ENCODE measurements at places on chromosomes 2 and 18.

DNA sequence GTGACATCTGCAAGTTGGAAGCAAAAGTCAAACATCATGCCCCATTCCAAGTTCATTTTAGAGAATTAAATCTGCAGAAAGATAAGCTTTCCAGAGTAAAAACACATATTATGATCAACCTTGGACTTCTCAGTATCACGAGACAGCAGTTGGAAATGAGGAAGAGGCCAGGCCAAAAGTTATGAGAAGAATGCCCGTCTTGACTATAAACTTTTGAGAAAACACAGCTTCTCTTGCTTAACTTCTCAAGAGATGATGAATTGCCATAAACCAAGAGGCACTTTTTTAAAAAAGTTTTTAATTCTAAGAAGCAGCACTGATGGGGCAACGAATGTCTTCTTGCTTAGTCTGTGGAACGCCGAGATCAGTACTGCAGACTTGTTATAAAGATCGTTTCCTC lies 52.6 kb upstream of the NFU1 start:
- no peak for DNase-seq

GRCh38 chr2:111534910-111535352 lies 349.1 kb downstream of the ANAPC1 start:
- DNase-seq = peak; percentile 50

GRCh38 chr2:158719403-158719802 lies 75.7 kb upstream of the DAPL1 start:
- no peak for DNase-seq

DNA sequence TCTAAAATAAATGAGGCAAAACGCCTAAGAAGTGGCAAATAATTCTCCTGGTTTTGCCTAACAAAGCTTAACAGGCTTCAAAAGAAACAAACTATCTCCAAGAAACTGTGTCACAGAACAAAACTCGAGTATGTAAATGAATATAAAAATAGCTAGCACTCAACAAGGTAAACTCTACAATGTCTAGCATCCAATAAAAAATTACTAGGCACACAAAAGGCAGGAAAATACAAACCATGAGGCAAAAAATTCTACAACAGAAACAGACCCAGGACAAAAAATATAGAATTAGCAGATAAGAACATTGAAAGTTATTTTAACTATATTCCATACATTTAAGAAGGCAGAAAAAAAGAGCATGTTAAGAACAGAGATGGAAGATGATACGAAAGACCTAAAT lies 16.8 kb downstream of the PPP4R1 start:
- DNase-seq = no peak

- DNase-seq = no peak
These were observed 15.9 kb downstream of the RNF152 start for GRCh38 chr18:61876899-61877298.

DNA sequence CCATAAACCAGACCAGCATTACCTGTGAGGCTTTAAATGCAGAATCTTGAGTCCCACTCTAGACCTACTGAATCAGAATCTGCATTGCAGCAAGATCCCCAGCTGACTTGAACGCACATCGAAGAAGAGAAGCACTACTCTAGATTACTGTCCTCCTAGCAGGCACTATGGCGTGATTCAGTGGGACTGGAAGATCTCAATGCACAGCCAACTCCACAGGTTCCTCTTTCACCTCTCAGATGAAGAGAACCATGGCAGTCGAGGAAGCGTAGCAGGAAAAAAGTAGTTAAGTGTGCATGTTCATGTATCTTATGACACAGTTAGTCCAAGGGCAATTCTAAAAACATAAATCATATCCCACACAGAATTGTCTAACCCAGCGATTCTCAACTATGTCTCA lies 97.4 kb downstream of the STK39 start:
- DNase-seq = no peak

DNA sequence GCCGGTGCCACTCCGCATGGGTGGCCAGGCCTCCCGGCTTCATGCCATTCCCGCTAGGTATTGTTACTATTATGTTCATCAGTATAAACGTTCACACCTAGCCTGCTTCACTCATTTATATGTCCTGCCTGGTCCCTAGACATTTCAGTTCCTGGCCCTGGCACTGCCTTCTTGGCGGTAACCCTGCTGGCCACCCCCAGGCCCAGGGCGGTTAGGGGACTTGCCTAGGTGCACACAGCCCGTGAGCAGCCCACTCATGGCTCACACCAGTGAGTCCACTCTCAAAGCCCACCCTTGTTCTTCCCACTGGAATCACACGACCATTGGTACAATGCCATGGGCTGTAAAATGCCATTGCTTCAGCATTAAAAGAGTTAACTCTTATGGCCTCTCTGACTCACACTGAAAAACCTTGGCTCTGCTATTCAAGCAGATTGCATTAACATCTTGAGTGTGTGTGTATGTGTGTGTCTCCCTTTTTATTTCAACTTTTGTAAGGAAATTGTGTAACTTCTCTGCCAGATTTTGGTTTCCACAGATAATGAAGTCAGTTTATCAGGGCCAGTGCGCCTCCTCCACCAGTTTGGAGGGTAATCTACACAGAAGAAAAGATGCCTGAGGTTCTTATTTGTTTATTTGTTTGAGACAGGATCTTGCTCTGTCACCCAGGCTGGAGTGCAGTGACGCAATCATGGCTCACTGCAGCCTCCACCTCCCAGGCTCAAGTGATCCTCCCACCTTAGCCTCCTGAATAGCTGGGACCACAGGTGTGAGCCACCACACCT lies 74.2 kb downstream of the RAB31 start:
- DNase-seq = peak; percentile 98

DNA sequence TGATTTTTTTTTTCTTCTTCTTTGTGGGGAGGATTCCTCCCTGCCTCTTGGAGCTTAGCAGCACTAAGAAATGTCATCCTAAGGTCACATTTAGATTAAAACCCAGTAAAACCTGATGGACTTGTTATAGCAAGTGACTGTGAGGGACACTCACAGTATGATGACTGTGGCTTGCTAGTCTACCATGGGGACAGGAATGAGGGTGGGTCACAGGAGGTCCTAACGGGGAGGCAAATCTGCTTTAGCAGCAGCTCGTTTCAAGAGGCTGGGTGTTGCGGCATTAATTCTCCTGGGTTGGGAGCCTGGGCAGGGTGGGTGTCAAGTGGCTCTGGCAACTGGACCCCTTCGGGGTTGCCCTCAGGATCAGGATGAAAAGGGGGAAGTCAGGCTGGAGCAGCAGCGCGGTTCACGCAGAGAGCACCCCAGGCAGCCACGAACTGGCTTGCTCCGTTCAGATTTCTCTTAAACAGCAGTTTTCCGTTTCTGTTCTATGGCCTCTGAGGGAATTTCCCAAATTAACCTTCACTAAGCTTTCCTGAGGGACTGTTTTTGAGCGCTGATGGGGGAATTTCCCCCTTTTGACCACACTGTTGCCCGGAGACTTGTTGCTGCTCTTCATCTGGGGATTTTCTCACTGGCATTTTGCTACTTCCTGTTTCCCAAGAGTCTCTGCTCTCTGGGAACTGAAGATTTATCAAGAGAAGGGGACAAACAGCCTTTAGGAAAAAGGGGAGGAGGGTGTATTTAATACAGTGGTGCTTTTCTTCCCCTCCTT lies 59.8 kb upstream of the PELI1 start:
- DNase-seq = peak; percentile 39

GRCh38 chr18:62151068-62151771 lies 35.6 kb downstream of the PIGN start:
- no peak for DNase-seq

GRCh38 chr2:219496825-219497494 lies 1.7 kb upstream of the GMPPA start:
- DNase-seq = no peak

GRCh38 chr18:77054288-77054605 lies 78.3 kb downstream of the MBP start:
- no peak for DNase-seq

- DNase-seq = no peak
These were observed 1.2 kb upstream of the CCDC88A start for GRCh38 chr2:55420871-55421270.

DNA sequence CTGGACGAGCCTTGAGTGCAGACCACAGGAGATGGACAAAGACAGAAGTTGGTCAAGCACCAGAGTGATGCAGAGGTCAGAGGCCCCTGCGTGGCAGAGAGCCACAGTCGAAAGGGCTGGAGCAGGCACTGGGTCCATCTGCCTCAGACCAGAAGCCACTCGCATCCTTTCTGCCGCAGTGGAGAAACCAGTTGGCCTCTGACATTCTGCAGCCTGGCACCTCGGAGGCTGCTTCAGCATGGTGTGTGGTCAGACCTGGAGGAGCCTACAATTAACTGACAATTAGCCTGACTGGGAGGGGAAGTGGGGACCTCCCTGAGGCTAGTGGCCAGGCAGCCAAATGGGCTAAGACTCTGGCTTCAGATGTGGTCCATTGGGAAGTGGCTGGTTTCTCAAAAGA lies 111.1 kb downstream of the SGPP2 start:
- DNase-seq = no peak

- DNase-seq = peak; percentile 39
These were observed 16.1 kb downstream of the MTX2 start for GRCh38 chr2:176285321-176285720.

GRCh38 chr2:206935991-206936842 lies 3.1 kb upstream of the CPO start:
- DNase-seq = peak; percentile 16

DNA sequence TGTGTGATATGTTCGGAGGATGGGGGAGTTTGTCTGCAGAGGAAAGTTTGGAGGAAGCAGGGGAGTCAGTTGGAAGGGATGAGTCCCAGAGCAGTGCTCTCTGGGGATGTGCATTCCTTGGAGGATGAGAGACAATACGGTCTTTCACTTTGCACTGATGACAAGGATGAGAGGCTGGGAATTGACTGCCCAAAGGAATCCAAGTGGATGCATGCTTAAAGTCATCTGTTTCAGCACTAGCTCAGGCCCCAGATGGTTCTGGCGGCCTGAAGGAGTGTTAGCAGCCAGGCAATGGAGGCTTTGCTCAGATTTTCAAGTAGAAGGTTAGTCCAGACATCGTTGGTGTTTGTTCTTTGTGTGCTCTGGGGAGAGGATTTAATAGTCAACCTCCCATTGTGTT lies 100.2 kb downstream of the CRIM1 start:
- DNase-seq = peak; percentile 69

DNA sequence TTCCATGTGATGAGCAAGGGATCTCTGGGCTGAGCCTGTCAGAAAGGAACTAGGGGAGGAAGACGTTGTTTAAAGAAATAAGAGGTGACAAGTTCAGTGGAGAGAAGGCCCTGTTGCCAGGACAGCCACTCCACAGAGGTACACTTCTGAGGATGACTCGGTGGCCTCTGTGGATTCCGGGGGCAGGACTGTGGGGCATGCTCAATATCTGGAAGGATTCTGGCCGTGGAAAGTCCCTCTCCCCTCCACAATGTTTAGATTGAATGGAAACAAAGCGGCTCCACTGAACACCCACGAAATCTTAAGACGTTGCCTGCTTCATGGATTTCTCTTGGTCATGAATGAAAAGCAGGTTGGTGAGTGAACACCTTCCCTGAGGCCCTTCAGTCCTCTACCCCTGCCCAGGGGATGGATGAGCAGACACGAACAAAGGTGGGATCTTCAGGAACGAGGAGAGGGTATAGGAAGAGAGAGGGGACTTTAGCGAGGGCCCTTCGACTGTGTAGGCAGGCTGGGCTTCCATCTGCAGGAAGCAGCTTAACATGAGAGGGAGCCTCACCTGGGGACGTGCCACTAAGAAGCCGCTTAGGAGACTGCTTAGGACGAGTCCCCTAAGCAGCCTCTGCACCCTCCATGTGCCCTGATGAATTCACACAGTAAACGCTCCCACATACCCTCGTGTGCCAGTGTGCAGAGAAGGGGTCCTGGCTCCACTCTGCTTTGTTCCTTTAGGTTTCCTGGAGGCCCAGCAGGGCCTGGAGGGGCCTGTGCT lies 1.9 kb downstream of the NTSR2 start:
- DNase-seq = no peak

GRCh38 chr2:196555726-196556125 lies 83.8 kb upstream of the CCDC150 start:
- DNase-seq = peak; percentile 0

DNA sequence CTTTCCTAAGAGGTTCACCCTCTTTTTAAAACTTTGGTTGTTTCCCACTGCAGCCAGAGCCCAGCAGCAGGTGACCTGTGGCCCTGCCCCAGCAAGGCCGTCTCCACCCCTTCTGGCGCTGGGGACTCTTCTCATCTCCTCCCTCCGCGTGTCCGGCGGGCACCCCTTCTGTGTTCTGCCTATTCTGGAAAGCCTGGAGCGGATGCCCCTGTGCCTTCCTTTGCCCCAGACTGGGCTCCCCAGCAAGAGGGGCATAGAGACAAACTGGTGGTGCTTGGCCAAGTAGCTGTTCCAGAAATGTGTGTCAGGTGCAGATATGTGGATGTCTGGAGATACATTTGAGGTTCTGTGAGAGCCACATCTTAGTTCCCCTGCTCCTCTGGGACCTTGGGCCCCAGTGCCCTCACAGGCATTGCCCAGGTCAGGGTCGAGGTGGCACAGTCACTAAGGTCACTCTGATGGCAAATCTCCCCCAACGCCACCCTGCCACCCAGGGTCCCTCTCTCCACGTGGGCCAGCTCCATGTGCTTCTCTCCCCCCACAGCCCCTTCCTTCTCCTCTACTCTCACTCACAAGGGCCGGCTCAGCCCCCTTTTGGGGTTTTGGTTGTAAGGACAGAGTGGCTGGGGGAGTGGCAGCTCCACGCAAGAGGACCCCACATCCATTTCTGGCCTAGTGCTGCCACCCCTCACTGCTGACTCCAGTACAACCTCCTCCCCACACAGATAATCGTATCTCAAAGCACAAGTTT lies 35.5 kb upstream of the TAF1B start:
- no peak for DNase-seq

Measured in AG10803 (cell line).